Pancreas (tissue), 10 donors: ENCODE measurements at places on chromosomes 2 and 18. TPM values are rescaled to one million over a fixed set of nuclear protein-coding genes. Genes with fewer than 3 reads are reported as not detected.

Gene IL36RN
- not detected for total RNA-seq

Gene G6PC2
- 21.1 TPM for total RNA-seq

Gene CNDP1
- not detected for total RNA-seq

Gene AGXT
- total RNA-seq: not detected

Gene MERTK
- total RNA-seq: 7.5 TPM

Gene C2orf81
- total RNA-seq: 2.2 TPM
